ENCODE measurements at places on chromosomes 3 and 15.

DNA sequence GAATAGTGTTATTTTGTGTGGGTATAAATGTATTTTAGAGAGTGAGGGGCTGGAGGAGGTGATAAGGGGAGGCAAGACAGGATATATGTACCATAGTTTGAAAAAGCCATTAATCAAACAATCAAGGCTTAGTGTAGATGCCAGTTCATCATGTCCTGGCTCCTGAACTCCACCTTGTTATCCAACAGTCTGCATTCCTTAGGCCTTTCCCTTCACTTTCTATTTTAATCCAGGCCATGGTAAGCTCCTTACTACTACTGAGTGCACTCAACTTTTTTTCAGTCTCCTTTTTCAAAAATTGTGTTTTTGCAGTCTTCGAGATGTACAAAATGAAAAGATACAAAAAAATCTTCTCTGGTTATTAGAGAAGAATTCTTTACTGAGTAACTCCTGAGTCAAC, 700.5 kb upstream of the NAALADL2 start:
- no peak for DNase-seq

- no peak for DNase-seq
Measured at GRCh38 chr3:32002561-32003368, 21.2 kb downstream of the ZNF860 start.

GRCh38 chr3:73509066-73509465, 115.7 kb downstream of the PDZRN3 start:
- no peak for DNase-seq

- DNase-seq: no peak
Measured at GRCh38 chr3:12484983-12485327, 675 bp downstream of the TSEN2 start.

DNA sequence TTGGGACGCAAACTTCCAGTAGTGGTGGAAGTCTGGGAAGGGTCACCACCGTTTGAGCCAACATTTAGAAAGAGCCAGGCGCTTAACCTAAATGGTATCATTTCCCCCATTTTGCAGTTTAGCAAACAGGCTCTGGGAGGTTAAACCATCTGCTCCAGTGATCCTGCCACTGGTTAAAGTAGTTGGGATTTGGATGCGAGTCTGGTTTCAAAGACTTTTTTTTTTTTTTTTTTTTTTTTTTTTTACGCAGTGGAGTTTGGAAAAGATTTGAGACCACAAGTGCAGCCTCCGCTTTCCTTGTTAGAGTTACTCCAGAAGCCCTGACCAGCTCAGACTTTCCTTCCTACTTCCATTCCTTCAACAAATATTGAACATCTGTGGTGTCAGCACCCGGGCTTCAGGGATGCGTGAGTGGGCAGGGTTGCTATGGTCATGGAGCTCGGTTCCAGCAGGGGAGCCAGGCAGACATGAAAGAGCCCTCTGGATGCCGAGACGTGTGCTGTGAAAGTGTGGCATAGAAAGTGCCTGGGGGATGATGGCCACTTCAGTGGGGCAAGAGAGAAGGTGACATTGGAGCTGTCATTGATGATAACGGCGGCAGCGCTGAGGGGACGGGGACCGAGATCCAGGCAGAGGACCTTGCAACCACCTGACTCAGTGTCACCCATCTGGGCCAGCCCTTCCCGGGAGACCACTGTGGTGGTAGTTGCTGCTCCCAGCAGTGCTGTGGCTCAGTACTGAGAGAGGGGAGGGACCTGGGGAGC, 1.1 kb upstream of the RNU6-1 start:
- no peak for DNase-seq

DNA sequence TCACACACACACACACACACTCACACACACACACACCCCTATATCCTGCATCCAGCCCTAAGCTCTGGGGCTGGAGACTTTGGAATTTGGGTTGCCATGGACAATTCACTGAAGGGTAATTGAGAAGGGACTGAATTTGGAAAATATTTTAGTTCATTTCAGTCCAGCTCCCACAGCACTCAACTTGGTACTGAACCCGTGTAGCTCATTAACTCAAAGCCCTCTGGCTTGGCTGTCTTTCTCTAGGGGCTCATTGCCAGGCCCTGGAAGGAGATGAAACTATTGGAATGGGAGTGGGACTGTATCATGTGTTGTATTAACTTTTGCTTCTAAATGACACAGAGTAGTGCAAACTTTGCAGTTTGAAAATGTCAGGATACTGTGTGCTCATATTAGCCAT, 157.3 kb downstream of the EPHB1 start:
- DNase-seq: no peak

- no peak for DNase-seq
Measured at GRCh38 chr3:42090973-42091731, at the start of gene TRAK1. TRAK1 (plus strand) TSS chr3:42091357; CDS start chr3:42091470, 113 bp downstream.

- no peak for DNase-seq
Measured at GRCh38 chr15:75449585-75450306, 1.7 kb downstream of the SIN3A start.

DNA sequence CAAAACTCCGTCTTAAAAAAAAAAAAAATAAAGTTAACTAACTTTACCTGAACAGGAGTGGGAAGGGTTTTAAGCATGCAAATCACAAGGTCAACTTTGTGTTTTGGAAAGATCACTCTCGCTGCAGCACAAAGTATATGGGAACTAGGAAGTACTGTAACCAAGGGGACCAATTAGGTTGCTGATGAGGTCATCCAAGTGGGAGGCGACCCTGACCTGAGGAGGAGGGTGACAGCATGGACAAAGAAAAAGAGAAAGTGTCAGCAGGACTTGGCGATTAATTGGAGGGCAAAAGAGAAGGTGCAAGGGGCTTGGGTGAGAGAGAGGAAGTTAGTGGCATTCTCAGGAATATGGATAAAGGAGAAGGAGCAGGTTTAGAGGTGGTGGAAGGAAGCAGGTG, 89.5 kb upstream of the ZBED2 start:
- DNase-seq: no peak

GRCh38 chr3:8519774-8520448, 18.3 kb downstream of the LMCD1 start:
- no peak for DNase-seq

GRCh38 chr15:101288905-101289513, 6.0 kb downstream of the SNRPA1 start:
- DNase-seq: peak; percentile 34

GRCh38 chr15:70604666-70605315, 158.6 kb downstream of the UACA start:
- DNase-seq: no peak
